ENCODE measurements at places on chromosomes 7 and 10. TPM values are rescaled to one million over a fixed set of nuclear protein-coding genes. Genes with fewer than 3 reads are reported as not detected.

Gene SLC39A12
- total RNA-seq: not detected

Gene SPDYE2B
- not detected for total RNA-seq

Gene CLDN3
- total RNA-seq: 1.8 TPM

Gene FAM237B
- not detected for total RNA-seq

Gene NUTM2D
- 1.5 TPM for total RNA-seq

Gene TMEM236
- 0.08 TPM for total RNA-seq
